ENCODE measurements at places on chromosomes 7 and 10.
A peak's percentile ranks its signal among the peaks of the same experiment; 100 is the strongest.

DNA sequence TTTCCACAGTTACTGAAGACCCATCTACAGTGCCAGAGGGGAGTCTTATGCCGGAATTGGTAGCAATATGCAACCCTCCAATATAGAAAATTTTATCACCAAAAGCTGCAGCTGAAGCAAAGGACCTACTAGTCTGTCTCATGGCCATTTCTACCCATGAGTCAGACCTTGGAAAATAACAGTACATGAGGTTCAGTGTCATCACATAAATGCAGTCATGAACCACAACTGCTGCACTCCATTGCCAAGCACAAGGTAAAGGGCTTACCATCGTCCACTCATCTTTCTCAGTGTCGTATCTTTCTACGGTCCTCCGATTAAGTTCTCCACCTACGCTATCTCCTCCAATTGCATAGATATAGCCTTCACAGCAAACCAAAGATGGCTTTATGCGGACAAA lies 21.8 kb downstream of the KBTBD2 start:
- DNase-seq = no peak

- DNase-seq = no peak
Measured at GRCh38 chr7:127946847-127947246, 84.4 kb downstream of the LRRC4 start.

DNA sequence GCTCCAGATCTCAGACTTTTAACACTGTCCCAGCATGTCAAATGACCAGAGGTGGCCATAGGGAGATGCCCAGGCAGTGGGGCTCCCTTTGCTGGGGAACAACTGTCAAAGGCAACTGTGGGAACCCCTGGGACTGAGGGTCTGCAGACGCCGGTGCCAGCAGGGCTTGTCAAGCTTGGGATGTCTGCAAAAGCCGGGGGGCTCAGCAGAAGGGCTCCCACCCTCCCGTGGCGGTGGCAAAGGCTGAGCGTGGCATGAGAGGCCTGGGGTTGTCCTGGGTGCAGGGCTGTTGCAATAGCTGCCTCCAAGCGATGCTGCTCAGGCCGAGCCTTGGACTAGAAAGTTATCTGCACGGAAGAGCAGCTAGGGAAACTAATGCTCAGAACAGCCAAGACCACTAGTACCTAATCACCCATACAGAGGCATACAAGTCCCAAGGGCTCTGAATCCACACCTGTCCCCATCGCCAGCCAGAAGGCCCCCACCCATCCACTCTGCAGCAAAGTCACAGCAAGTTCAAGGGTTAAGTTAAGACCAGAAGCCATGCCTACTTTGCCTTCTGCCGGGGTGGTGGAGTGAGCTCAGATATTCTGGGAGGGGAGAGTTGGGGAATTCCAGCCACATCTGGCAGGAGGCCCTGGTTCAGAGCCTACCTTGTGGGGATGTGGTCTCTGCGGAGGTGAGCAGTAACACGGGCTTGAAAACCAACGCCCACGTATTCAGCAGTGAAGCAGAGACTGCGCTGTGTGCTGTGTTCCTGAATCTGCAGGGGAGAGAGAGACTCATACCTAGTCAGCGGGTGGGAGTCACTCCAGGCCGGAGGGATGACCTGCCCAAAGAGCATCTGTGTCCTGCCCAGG lies 4.6 kb downstream of the SH2B2 start:
- peak; percentile 42 for DNase-seq

DNA sequence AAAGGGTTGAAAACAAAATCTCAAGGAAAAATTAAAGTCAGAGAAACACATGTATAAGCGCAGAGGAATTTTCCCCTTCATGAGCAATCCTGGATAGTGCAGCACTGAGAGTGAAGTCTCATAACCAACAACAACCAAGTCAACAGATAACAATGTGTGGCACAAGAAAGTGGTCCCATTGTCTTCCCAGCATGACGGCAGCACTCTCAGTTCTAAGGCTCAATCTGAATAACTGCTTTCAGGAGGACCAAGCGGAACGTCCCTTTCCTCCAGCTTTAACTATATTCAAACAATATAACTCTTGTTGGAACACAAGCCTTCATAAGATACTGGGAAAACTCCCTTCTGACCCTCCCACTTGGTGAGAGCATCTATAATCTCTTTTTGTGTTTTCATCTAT lies 137.9 kb downstream of the RAPGEF5 start:
- DNase-seq = no peak

- no peak for DNase-seq
Measured at GRCh38 chr7:130047831-130048230, 3.3 kb downstream of the ZC3HC1 start.

DNA sequence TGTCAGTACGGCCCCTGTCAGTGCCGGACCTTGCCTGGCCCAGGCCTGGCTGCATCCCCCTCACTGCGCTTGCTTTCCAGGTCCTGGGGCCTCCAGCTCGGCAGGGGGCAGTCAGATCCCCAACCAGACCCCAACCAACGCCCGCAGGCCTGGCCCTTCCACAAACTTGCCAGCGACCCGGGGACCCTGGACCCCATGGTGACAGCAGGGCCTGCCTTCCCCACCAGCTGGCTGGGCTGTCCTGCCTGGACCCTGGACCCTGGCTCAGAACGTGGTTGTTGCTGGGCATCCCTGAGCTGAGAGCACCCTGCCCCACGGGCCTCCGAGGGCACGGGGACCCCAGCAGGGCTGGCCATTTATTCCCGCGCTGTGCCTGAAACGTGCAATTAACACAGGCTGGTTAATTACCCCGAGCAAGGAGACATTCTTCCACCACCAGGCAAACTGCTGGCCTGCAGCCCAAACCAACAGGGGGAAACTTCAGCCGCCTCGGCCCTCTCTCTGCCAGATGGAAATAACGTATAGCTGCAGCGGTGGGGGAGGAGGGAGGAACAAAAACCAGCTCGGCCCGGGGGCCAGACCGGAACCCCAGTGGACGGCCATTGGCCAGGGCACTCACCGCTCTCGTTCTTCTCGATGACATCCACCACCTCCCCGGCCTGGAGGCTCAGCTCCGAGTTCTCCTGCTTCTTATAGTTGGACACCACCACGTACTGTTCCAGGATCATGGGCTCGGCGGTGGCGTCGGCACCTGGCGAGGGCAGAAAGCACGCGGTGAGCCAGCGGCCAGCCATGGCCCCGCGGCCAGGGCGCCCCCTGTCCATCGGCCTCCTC lies 167.1 kb downstream of the NEURL1 start:
- no peak for DNase-seq

- no peak for DNase-seq
Measured at GRCh38 chr7:78862411-78862900, 591.0 kb downstream of the MAGI2 start.

DNA sequence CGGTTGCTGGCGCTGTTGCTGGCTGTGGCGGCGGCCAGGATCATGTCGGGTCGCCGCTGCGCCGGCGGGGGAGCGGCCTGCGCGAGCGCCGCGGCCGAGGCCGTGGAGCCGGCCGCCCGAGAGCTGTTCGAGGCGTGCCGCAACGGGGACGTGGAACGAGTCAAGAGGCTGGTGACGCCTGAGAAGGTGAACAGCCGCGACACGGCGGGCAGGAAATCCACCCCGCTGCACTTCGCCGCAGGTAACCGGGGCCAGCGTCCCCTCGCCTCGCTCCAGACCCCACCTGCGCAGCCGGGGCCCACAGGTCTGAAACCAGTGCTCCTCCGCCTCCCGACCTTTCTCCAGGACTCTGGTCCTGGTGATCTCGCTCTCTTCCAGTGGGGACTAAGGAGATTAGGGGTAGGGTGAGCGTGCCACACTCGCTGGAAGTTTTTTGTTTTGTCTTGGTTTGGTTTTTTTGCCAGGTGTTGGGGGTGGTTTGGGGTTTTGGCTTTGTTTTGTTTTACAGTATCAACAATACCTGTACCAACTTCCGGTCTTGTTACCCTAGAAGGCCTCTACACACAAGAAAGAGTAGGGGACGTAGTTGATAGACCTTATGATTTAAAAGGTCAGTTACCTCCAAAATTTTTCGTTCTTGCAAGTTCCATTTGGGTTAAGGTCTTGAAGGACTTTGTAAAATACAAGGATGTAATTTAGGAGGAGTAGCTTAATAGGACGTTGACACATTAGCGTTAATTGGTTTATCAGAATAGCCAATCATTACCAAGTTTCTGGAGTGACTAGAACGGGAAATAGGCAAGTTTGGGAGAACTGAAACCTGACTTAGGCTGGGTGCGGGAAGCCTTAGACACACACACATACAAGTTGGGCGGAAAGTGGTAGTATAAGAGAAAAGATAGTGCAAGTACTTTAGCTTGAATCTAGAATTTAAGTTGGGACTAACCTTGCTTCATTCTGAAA lies 704 bp downstream of the TNKS2 start:
- peak; percentile 51 for DNase-seq

DNA sequence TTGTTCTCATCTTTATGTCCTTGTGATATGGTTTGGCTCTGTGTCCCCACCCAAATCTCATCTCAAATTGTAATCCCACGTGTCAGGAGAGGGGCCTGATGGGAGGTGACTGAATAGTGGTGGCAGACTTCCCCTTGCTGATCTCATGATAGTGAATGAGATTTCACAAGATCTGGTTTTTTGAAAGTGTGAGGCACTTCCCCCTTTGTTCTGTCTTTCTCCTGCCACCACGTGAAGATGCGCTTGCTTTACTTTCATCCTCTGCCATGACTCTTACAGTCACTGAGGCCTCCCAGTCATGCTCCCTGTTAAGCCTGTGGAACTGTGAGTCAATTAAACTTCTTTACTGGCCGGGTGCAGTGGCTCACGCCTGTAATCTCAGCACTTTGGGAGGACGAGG lies 161.0 kb downstream of the HERPUD2 start:
- no peak for DNase-seq

GRCh38 chr10:33248638-33249037 lies 85.8 kb downstream of the NRP1 start:
- no peak for DNase-seq

GRCh38 chr7:13774976-13775375 lies 214.5 kb downstream of the ETV1 start:
- DNase-seq = no peak

GRCh38 chr7:10463701-10464100 lies 510.0 kb upstream of the PHF14 start:
- no peak for DNase-seq

GRCh38 chr10:7485244-7485556 lies 74.4 kb upstream of the SFMBT2 start:
- DNase-seq = no peak

DNA sequence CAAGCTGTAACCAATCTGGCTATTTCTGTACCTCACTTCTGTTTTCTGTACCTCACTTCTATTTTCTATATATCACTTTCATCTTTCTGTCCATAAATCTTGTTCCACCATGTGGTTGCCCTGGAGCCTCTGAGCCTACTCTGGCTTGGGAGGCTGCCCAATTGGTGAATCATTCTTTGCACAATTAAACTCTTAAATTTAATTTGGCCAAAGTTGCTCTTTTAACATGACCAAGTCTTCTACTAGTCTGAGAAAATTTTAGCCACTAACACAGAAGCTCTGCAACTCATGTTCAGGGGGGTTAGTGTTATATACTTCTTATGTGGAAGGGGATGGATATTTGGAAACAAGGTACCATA lies 503.5 kb downstream of the KIF20B start:
- no peak for DNase-seq

DNA sequence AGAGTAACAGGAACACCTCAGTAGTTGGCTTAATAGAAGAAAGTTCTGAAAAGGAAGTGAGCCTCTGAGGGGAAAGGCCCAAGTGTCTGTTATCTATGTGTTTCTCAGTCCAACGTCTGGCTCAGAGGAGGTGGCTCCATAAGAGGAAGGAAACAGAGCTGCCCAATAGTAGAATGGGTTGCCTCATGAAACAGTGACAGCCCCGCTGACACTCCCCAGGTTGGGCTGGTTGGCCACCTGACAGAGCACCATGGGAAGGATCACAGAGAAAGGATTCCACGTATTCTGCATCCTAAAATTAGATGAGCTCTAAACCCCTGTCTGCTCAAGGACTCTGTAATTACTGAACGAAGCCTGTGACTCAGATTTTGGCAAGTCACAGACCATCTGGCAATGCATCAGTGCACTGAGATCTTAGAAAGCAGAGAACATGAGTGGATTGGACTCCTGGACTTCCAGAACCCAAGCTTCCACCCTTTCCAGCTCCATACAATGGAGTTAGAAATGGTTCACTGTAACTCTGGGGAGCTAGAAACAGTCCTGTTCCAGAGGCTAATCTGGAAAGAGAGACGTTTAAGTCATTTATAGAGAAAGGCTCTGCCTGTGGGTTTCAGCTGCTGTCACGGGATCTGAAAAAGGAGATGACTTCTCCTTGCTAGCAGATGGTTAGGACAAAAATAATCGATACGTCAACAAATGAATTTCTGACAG lies 2.9 kb downstream of the PKD2L1 start:
- peak; percentile 70 for DNase-seq

- no peak for DNase-seq
Measured at GRCh38 chr10:33493978-33494377, 159.5 kb upstream of the NRP1 start.

DNA sequence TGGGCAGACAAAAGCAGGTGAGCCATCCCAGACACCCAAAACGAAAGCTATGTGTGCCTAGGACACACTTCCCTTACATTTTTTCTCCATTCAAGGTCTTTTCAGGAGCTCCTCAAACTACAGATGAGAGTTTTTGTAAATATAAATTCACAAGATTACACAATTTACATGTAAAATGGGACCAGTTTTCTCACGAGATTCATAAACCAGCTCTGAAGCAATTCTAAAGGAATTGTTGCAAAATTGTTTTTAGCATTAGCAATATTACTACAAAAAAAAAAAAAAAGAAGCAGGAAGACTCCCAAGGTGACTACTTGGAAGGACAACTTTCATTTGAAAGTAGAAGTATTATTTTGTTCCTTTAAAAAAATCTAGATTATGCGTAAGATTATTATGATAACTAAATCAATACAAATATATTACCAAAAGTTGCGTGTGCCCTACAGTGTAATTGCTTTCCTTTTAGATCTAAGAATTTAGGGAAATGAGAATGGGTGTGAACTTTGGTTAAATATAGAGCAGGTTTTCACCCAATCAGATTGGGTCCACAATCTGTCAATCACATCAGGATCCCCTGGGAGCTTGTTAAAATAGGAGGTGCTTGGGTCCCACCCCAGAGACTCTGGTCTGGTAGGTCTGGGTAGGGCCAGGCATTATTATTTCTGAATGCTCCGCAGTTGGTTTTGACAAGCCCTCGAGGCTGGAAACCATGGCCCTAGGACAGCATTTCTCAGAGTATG lies 72.2 kb downstream of the TBXAS1 start:
- peak; percentile 34 for DNase-seq

- DNase-seq = no peak
Measured at GRCh38 chr7:46449743-46450142, 528.7 kb upstream of the IGFBP3 start.

DNA sequence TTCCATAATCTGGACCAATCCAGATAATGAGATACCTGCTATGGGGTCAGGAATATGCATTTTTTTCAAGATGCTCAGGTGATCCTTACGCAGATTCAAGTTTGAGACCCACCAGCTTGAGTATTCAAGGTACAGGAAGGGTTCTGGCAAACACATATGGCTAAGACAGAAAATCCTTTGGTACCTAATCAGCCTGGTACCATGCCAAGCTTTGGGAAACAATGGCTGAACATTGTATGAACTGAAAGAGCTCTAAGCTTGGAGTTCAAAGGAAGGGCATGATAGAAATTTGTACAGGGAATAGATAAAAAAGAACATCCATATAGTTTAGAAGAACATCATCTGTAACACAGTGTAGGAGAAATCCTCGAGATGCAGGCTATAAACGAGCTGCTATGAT lies 382.7 kb downstream of the THSD7A start:
- DNase-seq = no peak

All from CD4-positive, alpha-beta T cell treated with Interleukin-15 for 1 hour (primary cell).